ENCODE measurements at places on chromosomes 7 and 10. TPM values are rescaled to one million over a fixed set of nuclear protein-coding genes. Genes with fewer than 3 reads are reported as not detected.

DNA sequence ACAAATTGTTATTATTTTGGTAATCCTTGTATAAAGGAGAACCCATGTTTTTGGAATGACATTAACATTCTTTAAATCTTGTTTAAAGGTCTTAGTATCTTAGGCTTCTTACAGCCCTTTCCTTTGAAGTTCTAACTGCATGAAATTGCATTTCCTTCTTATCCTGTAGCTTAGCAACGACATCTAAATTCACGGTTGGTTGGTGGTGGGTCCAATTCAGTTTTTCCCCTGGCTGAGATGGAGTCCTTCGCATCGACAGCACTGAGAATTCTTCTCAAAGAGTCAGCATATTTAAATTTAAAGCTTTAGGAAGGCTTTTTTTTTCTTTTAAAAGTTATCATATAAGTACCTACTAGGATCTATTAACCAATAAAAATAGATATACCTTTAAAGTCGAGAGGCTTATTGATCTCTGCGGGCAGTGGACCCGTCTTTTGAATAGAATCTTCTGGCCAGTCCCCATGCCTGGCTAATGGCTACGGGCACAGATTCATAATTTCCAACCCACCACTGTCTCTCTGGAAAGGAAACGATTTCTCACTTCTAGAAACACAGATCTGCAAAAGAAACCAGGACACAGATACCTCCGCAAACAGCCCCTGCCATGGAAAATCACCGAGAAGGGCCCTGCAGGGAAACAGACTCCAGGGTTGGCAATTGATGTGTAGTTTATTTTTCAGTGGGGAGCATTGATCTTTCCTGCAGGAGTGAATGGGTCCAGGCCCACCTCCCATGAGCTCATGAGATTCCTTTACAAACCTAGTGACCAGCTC is 63.4 kb downstream of the RAMP3 start:
- no peak for DNase-seq

Gene SH2B2
- total RNA-seq = 3.0 TPM

DNA sequence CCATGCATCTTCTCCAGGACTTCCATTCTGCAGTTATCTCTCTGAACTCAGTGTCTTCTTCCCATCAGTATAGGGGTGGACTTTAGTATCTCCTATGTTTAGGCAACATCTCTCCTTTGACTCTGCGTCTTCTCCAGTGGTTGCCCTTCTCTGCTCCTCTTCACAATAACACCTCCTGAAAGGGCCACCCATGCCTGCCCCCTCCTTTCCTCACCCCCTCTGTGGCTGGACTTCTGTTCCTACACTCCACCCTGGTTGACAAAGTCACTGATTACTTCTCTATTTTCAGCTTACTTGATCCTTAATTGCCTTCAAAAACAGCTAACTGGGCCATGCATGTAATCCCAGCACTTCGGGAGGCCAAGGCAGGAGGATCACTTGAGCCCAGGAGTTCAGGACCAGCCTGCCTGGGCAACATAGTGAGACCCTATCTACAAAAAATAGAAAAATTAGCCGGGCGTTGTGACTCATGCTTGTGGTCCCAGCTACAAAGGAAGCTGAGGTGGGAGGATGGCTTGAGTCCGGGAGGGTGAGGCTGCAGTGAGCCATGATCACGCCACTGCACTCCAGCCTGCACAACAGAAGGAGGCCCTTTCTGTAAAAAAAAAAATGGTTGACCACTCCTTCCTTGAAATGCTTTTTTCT is 13.7 kb downstream of the SRGN start:
- peak; percentile 18 for DNase-seq

Gene CFAP70
- 2.8 TPM for total RNA-seq

Gene ADRB1
- 0.10 TPM for total RNA-seq

DNA sequence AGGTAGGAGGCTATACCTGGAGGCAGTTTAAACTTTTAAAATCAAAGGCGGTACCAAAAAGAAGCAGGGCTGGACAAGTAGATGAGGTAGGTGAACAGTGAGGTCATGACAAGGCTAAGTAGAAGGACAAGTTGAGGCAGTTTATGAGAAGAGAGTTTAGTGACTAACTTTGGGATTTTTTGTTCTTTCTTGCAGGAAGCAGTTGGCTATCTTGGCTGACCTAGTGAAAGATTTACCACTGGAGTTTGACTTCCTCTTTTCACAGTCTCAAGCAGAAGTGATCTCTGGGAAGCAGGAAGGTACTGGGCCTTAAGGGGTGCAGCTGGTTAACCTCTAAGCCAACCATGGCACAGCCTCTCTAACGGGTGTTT is 26.3 kb downstream of the ENTPD7 start:
- DNase-seq = no peak

GRCh38 chr7:104272767-104273384 is 55.5 kb upstream of the LHFPL3 start:
- no peak for DNase-seq

Gene SLC29A4
- 2.9 TPM for total RNA-seq

GRCh38 chr10:5609952-5610616 is 56.3 kb downstream of the ASB13 start:
- no peak for DNase-seq

Gene OR2A42
- not detected for total RNA-seq

Gene NPTX2
- 0.38 TPM for total RNA-seq

- DNase-seq = no peak
Observed at GRCh38 chr10:8640878-8641277, 586.4 kb downstream of the GATA3 start.

Gene MOGAT3
- total RNA-seq = 12.0 TPM

Gene IRF5
- 5.0 TPM for total RNA-seq

Gene SNX13
- 20.5 TPM for total RNA-seq

DNA sequence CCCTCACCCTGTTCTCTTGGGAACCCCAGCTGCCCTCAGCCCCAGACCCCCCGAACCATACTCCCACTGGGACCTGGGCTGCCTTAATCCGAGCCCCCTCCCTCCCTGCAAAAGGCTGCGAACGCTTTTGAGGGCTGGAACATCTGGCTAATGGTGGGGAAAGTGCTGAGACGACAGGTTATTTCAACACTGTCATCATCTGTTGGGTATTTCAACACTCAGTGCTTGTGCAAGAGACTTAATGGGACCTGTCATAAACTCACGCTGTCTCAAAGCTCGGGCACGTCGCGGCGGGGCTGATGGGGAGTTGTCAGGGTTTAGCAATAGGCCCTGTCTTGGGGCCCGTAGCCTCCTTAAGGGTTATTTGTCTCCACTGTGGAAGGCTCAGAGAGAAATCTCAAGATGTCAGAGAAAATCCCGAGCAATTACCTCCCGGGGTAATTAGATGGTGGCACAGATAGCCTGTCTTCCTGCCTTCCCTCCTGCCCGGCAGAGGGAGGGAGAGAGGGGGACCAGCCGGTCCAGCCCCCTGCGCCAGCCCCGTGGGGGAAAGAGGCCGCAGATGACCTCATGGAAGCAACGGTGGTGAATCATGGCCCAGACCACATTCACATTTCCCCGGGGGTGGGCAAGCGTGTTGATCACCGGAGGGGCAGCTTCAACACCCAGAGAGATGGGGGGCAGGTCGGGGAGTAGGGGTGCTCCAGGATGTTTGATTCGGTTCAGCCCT is 88.7 kb upstream of the MYL10 start:
- DNase-seq = peak; percentile 62

All from left lobe of liver (tissue), 2 donors.